Esophagus squamous epithelium (tissue), 5 donors: ENCODE measurements at places on chromosomes 3 and 15. TPM values are rescaled to one million over a fixed set of nuclear protein-coding genes. Genes with fewer than 3 reads are reported as not detected.

CCR9 gene
- total RNA-seq, result not detected

SKOR1 gene
- total RNA-seq, result 0.18 TPM

TMEM212 gene
- not detected for total RNA-seq

RASGRF1 gene
- not detected for total RNA-seq

LINGO1 gene
- total RNA-seq, result 1.2 TPM

SEMA3F gene
- 106 TPM for total RNA-seq
